ELR (cell line): ENCODE measurements at places on chromosomes 3 and 15.

DNA sequence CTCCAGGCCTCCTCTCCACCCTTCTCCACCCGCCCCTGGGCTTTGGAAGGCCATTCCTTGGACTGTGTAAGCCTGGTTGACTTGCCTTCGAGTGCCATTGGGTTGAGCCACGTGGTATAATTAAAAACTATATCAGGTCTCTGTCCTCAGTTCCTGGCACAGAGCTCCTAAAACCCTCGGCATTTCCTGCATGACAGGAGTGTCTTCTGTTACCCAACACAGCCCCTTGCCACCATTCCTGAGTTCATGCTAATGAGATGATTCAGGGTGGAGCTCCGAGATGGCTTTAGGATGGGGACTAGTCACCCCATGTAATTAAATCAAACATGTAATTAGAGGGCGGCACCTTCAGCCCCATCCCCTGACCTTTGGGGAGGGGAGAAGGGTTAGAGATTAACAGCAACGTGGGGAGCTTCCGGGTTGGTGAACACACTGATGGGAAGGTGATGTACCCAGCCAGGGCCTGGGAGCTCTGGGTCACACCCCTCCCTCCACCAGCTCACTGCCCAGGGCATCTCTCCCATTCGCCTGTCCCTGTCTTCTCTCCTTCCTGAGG, 256.4 kb downstream of the FAM43A start:
- no peak for DNase-seq

- peak; percentile 2 for DNase-seq
These were observed 492.4 kb upstream of the FRG2C start for GRCh38 chr3:75171630-75172230.

GRCh38 chr3:58998476-58999117, 51.2 kb downstream of the CFAP20DC start:
- peak; percentile 98 for DNase-seq

- DNase-seq, result no peak
These were observed 12.2 kb downstream of the FEM1B start for GRCh38 chr15:68289621-68290352.

DNA sequence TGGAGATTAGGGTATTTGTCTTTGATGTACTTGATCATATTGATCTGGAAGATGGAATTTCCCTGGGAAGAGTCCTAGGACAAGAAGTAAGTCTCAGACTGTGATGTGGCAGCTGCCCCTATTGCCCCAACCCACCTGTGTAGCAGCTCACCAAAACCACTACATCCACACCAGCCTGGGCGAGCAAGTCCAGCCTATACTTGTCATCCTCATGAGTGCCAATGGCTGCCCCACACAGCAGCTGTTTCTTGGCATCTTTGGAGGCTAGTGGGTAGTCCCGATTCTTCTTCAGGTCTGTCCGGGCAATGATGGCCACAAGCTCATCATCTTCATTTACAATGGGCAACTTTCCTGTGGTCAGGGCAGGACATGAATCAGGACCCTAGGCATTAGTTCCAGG, 2.7 kb downstream of the IMPDH2 start:
- DNase-seq, result no peak

DNA sequence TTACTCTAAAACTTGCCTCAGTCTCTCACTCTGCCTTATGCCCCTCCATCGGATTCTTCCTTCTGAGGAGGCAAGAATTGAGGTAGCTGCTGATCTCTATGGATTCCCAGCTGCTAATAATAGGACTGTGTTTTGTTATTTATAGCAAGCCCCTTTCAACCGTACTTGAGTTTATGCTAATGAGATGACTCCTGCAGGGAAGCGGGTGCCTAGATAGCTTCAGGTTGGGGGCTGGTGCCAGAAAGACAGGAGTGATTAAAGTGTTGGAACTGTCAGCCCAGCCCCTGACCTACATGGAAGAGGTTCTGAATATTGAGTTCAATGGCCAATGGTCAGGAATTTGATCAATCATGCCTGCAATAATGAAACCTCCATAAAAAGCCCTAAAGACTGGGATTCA, 21.8 kb upstream of the LIMD1 start:
- no peak for DNase-seq

- peak; percentile 98 for DNase-seq
These were observed 25.9 kb downstream of the SMAD3 start for GRCh38 chr15:67091071-67091979.

GRCh38 chr3:45057557-45057956, 31.5 kb downstream of the CLEC3B start:
- DNase-seq, result peak; percentile 47

GRCh38 chr3:156240642-156241041, 120.3 kb downstream of the KCNAB1 start:
- DNase-seq, result no peak

GRCh38 chr15:69806287-69806915, 291.3 kb downstream of the TLE3 start:
- DNase-seq, result no peak

DNA sequence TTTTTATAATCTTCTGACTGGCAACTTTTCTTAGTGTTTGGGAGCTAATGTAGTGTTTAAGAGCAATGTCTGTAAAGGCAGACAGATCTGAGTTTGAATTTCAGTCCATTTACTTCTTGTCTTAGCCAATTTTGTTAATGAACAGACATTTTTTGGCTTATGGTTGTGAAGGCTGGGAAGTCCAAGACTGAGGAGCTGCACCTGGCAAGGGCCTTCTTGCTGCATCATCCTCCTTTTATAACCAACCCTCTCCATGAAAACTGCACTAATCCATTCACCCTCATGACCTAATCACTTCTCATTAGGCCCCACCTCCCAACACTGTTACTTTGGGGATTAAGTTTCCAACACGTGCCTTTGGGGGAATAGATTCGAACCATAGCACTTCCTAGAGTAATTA, 164.5 kb downstream of the GAP43 start:
- DNase-seq, result no peak

DNA sequence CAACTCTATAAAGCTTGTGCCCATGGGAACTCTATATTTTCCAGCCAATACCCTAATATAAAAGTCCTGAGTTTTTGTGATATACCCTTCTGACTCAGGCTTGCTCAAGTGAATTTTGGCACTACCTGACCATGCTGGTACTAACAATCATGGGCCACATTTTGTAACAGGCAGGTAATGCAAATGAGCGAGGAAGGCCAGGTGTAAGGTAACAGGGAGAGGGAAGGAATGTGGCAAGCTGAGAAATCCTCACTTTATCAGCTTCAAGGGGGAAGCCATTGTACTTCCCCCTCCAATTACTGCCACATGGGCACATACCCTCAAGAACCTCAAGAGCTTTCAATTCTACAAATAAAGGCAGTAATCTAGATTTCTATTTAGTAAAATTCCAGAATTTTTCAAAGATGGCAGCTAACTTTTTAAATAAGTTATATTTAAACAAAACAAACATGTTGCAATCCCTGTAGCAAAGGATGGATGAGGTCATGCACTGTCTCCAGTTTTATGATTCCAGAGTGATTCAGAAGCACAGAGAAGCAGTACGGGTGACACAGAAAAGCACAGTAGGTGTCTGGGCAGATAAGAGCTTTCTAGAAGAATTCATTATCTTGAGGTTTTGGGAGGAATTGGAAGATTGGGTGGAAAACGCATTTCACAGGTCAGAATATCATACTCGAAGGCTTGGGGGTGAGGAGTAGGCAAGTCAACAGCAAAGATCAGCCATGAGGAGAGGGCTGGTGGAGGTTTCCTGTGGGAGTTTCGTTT, 87.6 kb downstream of the FOXP1 start:
- DNase-seq, result peak; percentile 89

GRCh38 chr15:70528270-70528706, 235.1 kb downstream of the UACA start:
- peak; percentile 45 for DNase-seq
